HS-27A (cell line): ENCODE measurements at places on chromosomes 5 and 9.

DNA sequence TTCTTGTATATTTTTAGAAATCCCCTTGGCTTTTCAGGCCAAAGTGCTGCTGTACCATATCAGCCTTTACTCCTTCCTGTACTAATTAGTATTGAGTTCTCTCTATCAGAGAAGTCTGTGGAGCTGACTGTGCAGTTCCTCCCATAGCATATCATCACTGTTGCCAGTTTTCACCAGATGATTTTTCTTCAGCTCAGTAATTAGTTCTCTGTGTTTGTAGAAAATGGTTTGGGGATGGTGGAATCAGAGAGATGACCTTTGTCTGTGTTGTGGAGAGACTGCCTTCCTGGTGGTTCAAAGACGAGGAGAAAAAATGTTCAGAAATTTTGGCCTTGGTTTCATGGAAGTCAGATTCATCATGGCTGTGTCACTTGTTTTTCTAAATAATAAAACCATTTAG, 227.5 kb upstream of the ACTBL2 start:
- DNase-seq = no peak

GRCh38 chr9:79686381-79687130, 114.8 kb downstream of the TLE4 start:
- peak; percentile 87 for DNase-seq

DNA sequence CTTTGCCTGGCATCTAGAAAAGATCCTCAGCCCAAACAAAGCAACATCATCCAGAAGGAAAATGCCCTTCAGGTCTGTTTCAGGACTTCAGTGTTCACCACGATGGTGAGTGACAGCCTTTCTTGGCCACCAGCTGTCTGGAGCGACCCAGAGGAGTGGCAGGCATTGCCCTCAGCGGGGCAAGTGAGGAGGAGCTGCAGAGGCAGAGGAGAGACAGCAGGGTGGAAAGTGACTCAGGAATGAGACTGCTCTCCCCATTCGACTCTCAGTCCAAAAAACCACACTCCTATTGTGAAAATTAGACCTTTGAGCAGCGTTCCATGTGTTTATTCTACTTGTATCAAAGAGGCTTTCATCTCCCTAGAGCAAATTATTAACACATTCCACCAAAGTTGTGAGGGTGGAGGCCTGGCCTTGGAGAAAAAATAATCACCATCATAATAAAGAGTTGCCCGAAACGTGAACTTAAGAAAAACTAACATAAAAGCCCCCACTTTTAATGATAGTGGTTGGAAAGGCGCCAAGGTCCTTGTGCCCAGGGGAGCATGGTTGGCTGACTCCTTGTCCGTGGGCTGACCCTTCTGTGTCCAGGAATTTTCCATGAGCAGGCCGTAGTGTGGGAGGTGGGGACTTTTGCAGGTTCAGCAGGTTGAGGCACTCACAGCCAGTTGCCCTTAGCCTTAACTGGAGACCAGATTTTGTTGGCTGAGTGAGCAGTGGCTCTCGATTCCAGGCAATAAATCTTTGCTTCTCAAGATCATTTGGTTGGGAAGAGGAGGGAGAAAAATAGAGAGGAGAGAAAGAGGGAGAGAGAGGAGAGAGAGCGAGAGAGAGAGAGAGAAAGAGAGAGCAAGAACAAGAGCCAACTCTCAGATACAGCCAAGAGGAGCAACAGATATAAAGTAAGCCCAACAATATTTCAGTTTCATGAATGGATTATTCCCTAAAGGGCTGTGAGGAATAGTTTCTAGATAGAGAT, 125.9 kb upstream of the ANKRD55 start:
- DNase-seq = no peak

DNA sequence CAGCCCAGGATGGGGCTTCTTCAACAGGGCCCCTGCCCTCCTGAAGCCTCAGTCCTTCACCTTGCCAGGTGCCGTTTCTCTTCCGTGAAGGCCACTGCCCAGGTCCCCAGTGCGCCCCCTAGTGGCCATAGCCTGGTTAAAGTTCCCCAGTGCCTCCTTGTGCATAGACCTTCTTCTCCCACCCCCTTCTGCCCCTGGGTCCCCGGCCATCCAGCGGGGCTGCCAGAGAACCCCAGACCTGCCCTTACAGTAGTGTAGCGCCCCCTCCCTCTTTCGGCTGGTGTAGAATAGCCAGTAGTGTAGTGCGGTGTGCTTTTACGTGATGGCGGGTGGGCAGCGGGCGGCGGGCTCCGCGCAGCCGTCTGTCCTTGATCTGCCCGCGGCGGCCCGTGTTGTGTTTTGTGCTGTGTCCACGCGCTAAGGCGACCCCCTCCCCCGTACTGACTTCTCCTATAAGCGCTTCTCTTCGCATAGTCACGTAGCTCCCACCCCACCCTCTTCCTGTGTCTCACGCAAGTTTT, 23.6 kb downstream of the PCDHGC5 start:
- DNase-seq = no peak

DNA sequence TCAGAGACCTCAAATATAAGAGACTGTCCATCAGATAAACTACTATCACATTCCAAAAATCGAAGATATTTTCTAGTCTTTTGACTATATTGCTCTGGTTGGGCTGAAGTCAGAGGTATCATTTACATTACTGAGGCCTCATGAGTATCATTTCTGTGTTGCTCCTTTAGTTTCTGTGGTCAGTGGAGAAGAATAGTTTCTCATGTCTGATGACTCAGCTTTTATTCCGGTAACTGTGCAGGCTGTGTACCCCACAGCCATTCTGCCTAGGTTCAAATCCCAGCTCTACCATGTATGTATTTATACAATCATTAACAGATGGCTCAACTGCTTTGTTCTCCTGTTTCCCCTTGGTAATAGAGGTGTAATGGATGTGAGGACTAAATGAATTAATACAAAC, 179.3 kb downstream of the ALDH1A1 start:
- no peak for DNase-seq

GRCh38 chr9:22120159-22120549, 111.0 kb upstream of the CDKN2B start:
- DNase-seq = no peak

DNA sequence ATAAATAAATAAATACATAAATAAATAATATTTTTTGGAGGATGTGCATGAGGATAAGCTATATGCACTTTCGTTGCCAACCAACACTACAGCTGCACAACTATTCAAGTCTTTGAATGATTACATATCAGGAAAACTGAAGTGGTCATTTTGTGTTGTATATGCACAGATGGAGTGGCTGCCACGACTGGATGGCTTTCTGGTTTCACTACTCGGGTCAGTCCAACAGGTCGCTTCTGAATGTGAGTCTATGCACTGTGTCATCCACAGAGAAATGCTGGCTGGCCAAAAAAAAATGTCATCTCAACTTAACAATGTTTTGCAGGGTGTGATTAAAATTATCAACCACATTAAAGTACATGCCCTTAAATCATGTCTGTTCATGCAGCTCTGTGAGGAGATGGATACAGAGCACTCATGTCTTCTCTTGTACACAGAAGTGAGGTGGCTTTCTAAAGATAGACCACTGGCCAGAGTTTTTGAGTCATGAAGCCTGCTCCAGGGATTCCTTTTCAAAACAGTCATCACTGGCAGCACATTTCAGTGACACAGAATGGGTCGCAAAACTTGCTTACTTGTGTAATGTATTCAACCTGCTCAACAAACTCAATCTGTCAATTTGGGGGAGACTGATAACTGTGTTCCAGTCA, 589.8 kb upstream of the CYLC2 start:
- no peak for DNase-seq

- DNase-seq = no peak
Observed at GRCh38 chr5:57128325-57128724, 45.5 kb upstream of the GPBP1 start.

GRCh38 chr9:93194221-93194625, 10.3 kb downstream of the WNK2 start:
- no peak for DNase-seq

GRCh38 chr5:135307143-135307903, 91.7 kb downstream of the MACROH2A1 start:
- DNase-seq = no peak

DNA sequence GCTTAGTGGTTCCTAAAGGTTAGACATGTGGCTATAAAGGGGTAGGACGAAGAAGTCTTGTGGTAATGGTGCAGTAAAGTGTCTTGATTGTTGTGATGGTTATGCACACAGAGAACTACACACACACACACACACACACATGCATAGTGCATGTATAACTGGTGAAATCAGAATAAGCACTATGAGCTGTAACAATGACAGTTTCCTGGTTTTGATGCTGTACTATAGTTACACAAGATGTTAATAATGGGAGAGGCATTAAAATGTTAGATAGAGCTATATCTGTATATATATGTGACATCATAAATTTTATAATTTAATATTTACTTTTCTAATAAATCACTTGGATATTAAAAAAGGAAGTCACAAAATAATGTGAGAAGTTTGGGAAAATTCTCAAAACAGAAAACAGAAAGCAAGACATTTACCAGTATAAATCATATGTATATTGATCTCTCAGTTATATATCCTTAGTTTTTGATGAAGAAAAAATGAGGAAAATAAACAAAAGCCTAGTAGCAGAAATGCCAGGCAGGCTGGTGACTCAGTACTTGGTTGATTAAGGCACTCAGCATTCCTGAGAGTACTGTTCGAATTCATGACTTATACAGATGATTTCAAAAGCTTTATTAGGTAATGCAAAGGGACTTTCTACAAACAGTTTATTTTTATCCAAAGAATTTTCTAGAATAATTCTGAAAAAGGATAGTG, 350.5 kb upstream of the DAB2 start:
- DNase-seq = peak; percentile 84

DNA sequence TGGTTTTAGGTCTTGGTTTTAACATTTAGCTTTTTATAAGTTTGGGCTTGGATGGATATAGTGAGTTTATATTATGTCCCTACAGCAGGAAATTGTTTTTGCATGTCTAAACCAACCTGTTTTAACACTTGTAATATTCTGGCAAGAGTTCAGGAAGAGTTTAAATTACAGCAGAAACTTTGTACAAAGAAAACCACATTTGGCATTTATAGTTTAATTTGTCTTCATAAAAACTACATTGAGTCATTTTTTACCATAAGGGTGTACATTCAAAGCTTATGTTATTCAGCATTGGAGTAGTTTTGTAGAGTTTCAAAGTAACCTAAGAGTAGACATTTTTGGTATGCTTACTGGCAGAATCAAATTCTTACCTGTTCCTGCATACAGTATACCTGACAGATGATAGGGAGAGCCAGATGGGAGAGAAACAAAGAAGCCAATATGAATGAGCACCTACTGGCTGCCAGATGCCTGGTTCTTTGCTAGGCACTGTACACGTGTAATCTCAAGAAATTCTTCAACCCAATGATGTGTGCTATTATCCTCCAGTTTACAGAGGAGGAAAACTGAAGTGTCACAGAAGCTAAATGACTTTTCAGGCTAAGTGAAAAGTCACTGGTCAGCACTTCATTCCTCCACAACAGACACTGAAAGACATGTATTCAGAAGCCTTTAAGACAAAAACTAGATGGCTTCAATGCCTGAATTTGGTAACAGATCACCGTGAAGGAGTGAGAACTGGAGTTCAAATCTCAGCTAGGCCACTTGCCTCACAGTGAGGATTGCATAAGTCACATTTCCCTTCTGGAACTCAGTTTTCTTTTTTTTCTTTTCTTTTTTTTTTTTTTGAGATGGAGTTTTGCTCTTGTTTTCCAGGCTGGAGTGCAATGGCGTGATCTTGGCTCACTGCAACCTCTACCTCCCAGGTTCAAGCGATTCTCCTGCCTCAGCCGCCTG, 25.9 kb upstream of the ECM2 start:
- DNase-seq = no peak

DNA sequence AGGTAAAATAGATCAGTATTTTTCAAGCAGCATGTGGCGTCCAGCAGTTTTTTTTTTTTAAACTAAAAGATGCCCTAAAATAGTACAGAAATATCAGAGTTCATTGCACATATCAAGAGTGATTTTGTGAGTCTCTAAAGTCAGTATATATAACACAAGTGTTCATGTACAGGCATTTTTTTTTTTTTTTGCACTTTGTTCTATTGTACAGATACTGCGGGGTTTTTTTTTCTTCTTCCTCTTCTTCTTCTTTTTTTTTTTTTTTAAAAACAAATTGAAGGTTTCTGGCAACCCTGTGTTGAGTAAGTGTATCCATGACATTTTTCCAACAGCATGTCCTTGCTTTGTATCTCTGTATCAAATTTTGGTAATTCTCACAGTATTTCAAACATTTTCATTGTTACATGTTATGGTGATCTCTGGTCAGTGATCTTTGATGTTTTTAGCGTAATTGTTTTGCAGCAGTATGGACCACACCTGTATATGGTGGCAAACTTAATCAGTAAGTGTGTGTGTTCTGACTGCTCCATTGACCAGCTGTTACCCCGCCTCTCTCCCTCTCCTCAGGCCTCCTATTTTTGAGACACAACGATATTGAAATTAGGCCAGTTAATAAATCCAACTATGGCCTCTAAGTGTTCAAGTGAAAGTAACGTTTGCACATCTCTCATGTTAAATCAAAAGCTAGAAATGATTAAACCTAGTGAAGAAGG, 76.8 kb downstream of the TRIO start:
- DNase-seq = no peak

- no peak for DNase-seq
Observed at GRCh38 chr5:111653408-111653807, 103.6 kb downstream of the NREP start.

GRCh38 chr9:92373167-92373566, 31.2 kb downstream of the OGN start:
- DNase-seq = no peak

DNA sequence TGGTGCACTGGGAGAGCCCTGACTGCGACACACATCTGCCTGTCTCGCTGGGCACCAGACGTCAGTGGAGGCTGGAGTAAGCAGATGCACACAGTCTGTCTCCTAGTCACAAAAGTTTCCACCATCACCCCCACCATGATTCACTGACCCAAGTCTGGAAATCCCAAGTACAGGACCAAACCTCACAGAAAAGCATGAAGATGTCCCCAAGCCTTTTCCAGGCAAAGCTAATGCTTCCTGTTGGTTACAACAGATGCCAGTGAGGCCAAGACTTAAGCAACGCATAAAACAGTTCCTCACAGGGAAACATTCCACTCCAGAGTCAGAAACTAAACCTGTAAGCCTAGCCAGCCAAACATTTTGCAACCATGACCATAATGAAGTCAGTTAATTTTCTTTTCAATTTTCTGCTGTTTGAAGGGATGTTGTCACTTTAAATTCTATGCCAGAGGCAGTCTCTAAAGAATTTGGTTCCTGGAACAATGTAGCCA, 259.3 kb upstream of the SLC30A5 start:
- no peak for DNase-seq

GRCh38 chr9:125074976-125075375, 68.4 kb downstream of the SCAI start:
- no peak for DNase-seq
